ENCODE measurements at places on chromosomes 6 and 20.

GRCh38 chr6:111615916-111616612 is 10.4 kb upstream of the TRAF3IP2 start:
- DNase-seq, result no peak

DNA sequence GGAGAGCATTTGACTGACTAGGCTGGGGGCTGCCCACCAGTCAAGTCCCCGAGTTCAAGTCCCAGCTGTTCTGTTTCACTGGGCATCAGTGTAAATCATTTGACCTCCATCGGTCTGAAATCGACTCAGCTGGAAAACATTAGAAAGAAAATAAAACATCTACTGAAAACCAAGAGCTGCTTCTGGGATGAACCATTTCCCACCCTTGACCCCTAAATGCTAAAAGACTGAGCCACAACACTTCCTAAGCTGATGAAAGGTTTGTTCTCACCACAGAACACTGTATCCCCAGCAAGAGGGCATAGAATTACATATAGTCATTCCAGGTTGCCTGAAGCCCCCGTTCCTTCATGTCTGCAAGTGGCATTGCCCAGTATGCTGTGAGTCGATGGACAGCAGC is 237.0 kb upstream of the TAB2 start:
- DNase-seq, result no peak

GRCh38 chr6:5256952-5257351 is 3.8 kb downstream of the LYRM4 start:
- DNase-seq, result no peak

- no peak for DNase-seq
These were observed 551.5 kb downstream of the NKAIN2 start for GRCh38 chr6:124355146-124355545.

DNA sequence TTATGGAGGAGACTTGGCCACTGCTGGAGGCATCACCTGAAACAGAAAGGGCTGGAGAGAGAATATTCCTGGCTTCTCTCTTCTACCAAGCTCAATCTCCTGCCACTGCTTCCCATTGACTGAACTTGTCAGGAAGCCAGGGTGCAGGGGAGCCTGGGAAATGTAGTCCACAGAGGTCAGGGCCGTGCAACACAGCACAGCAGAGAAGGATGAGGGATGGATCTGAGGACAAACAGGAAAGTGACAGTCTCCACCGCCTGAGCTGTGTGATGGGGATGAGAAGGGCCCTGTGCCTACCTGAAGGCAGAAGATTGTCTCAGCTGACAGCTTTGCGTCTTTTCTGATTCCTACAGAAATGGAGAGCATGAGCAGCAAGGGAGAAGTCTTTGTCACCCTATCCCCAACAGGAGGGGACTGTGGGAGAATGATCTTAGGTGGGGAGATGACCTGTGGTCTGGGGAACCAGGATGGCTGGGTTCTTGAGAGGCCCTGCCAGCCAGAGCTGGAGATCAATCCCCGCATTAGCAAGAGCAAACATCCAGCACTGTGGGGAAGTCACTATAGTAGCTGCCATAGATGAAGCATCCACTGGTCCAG is 114.2 kb downstream of the SNX5 start:
- DNase-seq, result no peak

GRCh38 chr6:148342350-148343046 is at the start of gene SASH1:
Gene SASH1 (plus strand): TSS chr6:148342838. CDS start chr6:148343068, 230 bp downstream.
- peak; percentile 11 for DNase-seq

DNA sequence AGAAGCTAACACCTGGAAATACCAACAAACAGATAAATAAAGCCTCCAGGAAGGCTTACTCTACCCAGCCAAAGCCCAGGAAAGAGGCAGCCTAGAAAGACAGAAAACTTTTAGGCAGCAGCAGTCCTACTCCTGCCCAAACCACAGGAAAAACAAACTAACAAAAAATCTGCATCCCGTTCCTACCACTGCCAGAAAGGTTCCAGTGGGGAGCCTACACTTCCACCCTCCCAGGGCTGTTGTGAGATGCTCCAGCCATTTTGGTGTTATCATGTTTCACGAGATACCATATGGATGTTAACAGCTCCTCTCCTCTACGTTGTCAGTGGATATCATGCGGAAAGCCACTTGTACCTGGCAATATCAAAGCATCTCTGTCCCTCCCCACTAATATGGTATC is 336.7 kb upstream of the PRND start:
- no peak for DNase-seq

- no peak for DNase-seq
These were observed 452.0 kb downstream of the EPHA7 start for GRCh38 chr6:92967362-92967761.

- DNase-seq, result no peak
These were observed 9.1 kb downstream of the RBM38 start for GRCh38 chr20:57400231-57400701.

GRCh38 chr6:20681243-20681684 is 147.0 kb downstream of the CDKAL1 start:
- no peak for DNase-seq

- no peak for DNase-seq
These were observed 142.0 kb downstream of the DLL1 start for GRCh38 chr6:170148709-170149470.

Data from T-helper 9 cell (primary cell).